ENCODE measurements at places on chromosomes 2 and 18.
A peak's percentile ranks its signal among the peaks of the same experiment; 100 is the strongest.

DNA sequence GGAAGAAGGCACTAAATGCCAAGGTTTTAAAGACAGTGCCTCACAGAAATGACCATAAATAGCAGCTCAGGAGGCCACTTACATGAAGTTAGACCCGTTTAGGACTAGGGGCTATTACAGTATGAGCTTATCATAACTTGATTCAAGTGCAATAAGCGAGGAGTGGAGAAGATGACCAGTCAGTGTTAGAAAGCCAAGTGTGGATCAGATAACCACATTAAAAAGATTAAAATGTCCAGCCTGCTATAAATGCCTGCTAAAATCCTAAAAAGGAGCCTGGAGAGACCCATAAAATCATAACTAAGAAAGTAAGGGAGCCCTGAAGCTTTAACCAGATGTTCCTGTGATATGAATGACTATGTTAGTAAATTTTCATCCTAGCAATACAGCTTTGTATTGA, 117.5 kb upstream of the ZNF521 start:
- no peak for DNase-seq

- DNase-seq = peak; percentile 64
Measured at GRCh38 chr2:27249891-27250651, 12.8 kb downstream of the SLC30A3 start.

DNA sequence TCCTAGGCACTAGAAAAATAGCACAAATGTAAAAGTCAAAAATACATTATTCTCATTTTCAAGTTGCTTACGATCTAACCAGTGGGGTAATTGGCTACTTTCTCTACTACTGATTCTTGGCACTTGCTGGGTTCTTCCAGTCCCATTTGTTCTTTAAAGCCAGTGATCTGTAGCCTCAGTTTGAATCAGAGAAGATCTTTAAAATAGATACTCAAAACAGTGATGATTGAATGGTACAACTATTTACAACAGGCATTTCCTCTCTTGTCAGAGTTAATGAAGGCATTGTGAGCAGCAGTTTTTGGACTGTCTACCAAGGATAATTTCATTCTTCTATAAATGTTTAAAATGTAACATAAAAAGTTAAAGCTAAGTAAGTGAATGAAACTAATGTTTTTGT, 128.3 kb upstream of the FSIP2 start:
- no peak for DNase-seq

GRCh38 chr2:112881217-112881985, 29.6 kb upstream of the IL37 start:
- DNase-seq = peak; percentile 64

GRCh38 chr2:234825616-234826015, 126.2 kb upstream of the SH3BP4 start:
- no peak for DNase-seq

DNA sequence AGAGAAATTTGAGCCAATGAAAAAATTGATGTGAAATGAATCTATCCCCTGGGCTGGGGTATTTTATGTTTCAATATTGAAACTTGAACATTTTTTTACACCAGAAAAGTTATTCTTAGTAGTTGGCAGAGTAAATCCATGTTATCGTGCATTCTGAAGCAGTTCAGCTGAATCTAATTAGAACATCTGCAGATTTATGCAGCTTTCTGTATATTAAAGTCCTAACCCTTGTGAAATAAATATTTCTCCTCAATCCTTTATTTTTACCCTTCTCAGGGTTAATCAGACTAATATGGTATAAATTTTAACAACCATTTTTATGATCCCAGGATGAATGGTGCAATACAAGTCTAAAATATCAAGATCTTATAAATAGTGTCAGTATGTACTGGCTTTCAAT, 69.5 kb downstream of the CDH20 start:
- no peak for DNase-seq

DNA sequence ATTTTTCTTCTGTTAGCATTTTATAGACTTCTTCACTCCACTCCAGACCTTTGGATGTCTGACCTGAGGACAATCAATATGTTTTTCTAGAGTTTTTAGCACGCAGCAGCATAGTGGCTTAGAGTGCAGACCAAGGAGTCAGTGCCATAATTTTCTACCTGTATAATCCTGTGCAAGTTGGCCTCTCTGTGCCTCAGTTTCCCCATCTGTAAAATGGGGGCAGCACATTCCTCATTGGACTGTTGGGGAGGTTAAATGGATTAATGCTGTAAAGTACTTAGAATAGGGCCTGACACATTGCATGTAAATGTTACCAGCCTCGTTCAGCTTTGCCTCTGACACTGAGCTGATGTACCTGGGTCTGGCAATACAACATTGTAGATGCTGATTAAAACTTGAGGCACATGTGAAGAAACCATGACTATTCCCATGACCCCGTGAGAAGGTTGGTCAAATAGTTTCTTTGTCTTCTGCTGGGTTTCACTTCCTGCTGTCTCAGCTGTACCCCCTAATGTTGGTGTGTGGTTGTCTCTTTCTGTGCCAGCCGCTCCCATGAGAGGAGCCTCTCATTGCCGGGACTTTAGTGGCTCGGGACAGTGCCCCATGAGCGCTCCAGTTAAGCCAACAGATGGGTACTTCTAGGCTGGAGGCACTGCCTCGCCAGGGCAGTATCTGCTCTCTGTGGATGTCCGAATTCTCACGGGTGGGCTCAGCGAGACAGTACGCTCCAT, 125.3 kb downstream of the SH3RF3 start:
- no peak for DNase-seq

DNA sequence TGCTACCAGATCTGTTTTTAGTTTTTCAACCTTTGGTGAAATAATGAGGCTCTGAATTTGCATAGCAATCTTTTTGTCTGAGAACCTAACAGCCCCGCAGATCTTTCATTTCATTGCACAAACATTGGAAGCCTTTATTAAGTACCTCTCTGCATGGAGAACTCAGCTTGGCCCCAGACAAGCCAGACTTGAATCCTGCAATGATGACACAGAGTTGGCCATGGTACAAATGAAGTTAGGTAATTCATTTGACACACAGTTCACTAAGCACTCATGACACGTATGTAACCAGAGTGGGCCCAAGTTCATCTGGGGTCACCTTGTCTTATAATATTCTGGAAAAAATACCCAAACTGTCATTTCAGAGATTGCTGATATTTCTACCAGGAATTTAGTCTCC, 439.1 kb upstream of the ID2 start:
- DNase-seq = no peak

- DNase-seq = no peak
Measured at GRCh38 chr2:134135793-134136192, 118.1 kb upstream of the MGAT5 start.

DNA sequence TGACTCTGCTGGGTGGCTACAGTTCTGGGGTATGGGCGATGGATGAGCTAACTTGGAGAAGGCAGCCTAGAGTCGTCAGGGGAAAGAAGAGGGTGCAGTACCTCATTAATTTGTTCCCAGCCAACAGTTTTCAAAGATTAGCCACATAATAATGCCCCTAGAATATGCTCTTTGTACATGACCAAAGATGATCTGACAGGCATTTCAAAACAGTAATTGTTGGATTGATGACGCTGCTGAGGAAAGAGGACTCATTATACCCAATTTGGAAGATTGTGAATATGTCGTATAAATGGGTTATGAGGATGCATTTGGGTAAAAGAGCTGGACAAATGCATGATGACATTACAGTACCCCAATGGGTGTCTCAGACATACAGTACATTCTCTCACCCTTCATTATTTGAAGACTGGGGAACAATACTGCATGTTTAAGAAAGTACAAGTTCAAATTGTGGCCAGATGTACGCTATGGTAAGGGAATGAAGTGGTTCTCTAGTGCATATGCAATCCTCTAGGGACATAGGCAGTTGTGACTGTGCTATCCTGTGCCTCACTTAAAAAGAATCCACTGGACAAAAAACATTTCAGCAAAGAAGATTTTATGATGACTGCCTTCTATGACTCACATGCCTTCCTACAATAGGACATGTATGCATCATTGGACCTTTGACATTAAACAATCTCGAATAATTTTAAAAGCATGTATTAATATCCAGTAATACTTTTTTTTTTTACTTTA, 233.2 kb downstream of the CNTNAP5 start:
- peak; percentile 67 for DNase-seq

GRCh38 chr2:69745035-69745434, 3.1 kb downstream of the ANXA4 start:
- DNase-seq = no peak

- peak; percentile 89 for DNase-seq
Measured at GRCh38 chr2:23617167-23617810, 232.3 kb downstream of the KLHL29 start.

DNA sequence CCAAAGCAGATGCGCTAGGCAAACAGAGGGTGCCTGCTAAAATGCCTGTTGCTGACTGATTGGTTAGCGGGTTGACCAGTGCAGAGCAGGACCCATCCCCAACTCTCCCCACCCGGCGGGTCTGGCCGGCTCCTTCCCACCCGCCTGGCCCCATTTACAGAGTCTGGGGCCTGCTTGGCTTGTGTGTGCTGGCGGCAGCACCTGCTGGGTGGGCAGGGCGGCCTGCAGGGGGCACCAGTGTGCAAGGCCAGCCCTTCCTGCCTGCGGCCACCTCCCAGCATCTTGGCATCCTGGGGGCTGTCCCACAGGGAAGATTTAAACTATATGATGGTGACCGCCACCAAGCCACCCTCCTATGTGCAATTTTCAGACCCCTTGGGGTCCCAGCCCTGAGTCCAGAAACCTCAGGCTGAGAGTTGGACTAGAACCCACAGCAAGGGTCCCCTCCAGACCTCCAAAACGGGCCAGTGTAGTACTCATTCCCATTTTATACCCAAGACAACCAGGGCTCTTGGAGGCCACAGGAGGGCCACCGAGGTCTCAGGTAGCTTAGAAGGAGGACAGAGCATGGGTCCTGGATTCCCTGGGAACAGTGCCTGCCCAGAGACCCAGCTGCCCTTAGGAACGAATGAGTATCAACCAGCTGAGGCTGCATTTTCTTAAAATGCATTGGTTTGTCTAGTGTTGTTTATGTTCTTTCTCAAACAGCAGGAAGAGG, 173.6 kb downstream of the SMAD7 start:
- DNase-seq = peak; percentile 66

GRCh38 chr2:40734797-40735196, 282.9 kb upstream of the SLC8A1 start:
- peak; percentile 13 for DNase-seq

- DNase-seq = no peak
Measured at GRCh38 chr2:24402242-24403097, 42.1 kb upstream of the ITSN2 start.

- DNase-seq = no peak
Measured at GRCh38 chr18:45726603-45727002, 2.6 kb downstream of the SLC14A1 start.

DNA sequence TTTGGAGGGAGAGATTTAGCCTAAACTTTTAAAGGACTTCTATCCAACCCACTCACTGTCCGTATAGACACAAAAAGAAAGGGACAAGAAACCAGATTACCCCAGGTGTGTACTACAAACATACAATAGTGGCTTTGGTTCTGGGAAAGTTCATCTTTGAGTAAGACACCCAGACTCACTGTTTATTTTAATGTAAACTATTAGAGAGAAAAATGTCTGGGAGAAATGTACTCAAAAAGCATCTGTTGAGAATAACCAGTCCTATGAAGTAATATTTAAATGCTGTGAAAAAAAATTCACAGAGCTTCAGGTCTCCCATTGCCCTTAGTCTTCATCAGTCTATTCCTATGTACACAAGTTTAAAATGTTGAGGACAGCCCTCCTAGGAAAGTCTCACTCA, 107.5 kb downstream of the SLC8A1 start:
- no peak for DNase-seq

- DNase-seq = no peak
Measured at GRCh38 chr2:5657231-5657630, 35.0 kb upstream of the SOX11 start.

GRCh38 chr2:85380048-85380447, 25.5 kb downstream of the ELMOD3 start:
- no peak for DNase-seq

DNA sequence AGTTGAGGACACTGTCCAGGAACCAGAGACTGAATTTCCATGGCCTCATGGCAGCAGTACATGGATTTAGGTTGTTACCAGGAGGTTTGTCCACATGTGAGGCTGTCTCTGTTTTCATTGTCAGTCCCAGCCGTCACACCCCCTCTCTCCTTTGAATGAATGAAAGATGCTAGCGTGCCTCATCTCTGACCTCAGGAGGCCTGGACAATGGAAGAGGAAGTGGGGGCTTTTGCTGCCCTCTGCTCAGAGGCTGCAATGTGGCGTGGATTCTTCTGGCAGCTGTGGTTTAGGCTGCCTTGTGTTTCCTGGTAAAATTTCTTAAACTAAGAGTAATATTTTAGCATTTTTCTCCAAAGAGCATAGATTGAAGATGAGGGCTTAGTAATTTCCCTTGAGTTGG, 47.5 kb downstream of the RAB31 start:
- no peak for DNase-seq

GRCh38 chr2:41906338-41906725, 141.5 kb upstream of the PKDCC start:
- DNase-seq = peak; percentile 13

- DNase-seq = peak; percentile 35
Measured at GRCh38 chr18:55999641-56000040, 411.6 kb upstream of the TCF4 start.

DNA sequence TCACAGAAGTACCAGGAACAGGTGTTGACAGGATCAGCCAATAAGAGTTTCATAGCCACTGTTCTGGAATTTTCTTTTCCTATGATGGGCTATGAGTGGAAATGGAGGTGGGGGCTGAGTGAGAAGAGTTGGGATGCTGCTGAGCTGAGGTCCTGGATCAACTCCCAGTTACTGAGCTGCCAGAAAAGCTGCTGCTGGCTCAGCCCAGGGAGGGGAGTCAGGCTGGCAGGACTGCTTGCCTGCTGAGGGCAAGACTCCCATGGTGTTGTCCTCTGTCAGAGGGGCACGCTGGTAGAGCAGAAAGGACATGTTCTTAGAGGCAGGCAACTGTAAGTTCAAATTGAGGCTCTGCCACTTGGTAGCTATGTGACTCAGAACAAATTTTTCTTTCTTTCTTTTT, 11.8 kb downstream of the TPGS2 start:
- DNase-seq = no peak

GRCh38 chr2:120770641-120771040, 35.0 kb downstream of the GLI2 start:
- no peak for DNase-seq

- no peak for DNase-seq
Measured at GRCh38 chr2:160516547-160517365, 23.1 kb upstream of the RBMS1 start.

GRCh38 chr18:43931439-43931838, 654.1 kb upstream of the SYT4 start:
- no peak for DNase-seq

Measured in AG08395 (cell line).